Activated naive CD4-positive, alpha-beta T cell (primary cell): ENCODE measurements at places on chromosomes 2 and 18.

DNA sequence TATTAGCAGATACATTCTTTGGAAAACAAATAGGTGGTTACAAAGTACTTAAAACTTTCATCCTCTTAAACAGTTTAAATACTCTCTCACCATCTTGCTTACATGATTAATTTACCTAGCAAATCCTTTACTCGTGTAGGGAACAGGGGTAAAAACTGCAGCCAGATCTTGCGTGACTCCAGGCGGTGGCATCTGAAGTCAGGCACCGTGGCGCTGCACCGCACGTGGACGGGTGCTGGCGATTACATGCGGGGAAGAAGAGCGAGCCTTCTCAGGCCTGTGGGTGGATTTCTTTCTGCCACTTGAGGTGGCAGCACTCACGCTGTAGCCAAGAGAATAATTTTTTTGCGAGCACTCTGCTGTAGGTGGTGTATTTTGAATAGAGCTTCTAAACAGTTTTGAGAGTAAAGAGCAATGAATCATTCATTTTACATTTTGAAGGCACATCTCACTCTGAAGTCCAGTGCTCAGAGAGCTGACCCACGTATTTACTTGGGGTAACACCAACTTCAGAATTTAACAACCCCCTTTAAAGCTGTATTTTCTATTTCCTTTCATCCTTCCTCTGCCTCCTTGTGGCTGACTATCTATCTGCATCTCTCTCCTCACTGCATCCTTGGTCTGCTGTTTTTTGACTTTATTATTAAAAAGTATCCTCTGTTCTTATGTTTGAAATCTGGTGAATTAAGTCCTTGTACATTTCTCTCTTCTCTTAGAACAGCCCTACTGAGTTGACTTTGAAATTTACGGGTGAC, 68.9 kb downstream of the EPAS1 start:
- no peak for DNase-seq

- DNase-seq, result no peak
Observed at GRCh38 chr2:88838165-88838635, 146.7 kb downstream of the RPIA start.

DNA sequence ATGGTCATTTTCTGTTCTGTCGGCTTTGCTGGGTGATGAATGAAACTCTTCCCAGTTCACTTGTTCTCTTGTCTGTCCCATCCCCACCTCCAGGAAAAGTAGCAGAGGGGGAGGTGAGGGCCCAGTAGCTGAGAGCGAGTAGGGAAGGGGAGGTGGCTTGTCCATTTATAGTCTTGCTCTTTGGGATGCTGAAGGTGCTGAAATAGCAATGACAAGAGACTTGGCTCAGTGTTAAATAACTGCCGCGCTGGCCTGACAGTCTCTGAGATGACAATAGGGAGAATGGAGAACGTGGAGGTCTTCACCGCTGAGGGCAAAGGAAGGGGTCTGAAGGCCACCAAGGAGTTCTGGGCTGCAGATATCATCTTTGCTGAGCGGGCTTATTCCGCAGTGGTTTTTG, at the start of gene SMYD1:
Gene SMYD1 (plus strand): TSS at position 228 of the 400 bp plus-strand sequence. CDS start 40 bp downstream, at position 268.
- no peak for DNase-seq

- DNase-seq, result no peak
Observed at GRCh38 chr2:152387041-152387440, 52.1 kb downstream of the FMNL2 start.

- no peak for DNase-seq
Observed at GRCh38 chr2:11023326-11024258, 111.9 kb downstream of the KCNF1 start.
